ENCODE measurements at places on chromosomes 2 and 18.

- DNase-seq = peak; percentile 87
Observed at GRCh38 chr2:154133823-154134222, 262.1 kb downstream of the GALNT13 start.

DNA sequence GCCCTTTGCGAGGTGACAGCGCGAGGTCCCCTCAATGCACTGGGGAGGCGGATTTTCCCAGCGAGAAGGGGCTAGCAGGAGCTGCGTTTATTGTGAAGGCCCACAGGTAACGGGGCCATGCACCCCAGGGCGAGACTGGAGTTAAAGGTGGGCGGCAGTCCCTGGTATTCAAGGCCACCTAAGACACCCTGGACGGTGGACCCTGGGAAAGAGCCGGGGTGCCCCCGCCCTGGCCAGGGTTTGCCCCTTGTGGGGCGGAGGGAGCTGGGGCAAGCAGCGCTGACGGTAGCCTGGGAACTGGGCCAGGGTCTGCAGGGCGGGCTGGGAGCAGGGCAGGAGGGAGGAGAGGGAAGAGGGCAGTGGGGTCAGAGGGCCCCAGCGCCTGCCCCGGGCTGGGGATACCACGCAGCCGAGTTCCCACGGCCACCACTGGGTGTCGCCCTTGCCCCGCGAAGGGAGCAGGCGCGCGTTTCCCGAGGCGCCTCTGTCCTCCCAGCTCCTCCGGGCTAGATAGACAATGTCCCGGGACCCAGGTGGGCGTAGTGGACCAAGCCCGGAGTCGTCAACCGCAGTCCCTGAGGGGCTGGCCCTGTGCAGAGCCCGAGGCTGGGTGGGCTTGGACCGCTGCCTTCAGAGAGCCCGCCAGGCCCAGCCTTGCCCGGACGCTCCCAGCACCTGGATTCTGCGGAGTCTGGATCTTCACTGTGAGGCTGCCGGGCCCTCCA lies 80.2 kb downstream of the SMAD4 start:
- DNase-seq = peak; percentile 33

GRCh38 chr2:225282858-225283710 lies 116.4 kb upstream of the NYAP2 start:
- peak; percentile 40 for DNase-seq

- peak; percentile 62 for DNase-seq
Observed at GRCh38 chr2:48415836-48416515, 114.0 kb upstream of the STON1 start.

DNA sequence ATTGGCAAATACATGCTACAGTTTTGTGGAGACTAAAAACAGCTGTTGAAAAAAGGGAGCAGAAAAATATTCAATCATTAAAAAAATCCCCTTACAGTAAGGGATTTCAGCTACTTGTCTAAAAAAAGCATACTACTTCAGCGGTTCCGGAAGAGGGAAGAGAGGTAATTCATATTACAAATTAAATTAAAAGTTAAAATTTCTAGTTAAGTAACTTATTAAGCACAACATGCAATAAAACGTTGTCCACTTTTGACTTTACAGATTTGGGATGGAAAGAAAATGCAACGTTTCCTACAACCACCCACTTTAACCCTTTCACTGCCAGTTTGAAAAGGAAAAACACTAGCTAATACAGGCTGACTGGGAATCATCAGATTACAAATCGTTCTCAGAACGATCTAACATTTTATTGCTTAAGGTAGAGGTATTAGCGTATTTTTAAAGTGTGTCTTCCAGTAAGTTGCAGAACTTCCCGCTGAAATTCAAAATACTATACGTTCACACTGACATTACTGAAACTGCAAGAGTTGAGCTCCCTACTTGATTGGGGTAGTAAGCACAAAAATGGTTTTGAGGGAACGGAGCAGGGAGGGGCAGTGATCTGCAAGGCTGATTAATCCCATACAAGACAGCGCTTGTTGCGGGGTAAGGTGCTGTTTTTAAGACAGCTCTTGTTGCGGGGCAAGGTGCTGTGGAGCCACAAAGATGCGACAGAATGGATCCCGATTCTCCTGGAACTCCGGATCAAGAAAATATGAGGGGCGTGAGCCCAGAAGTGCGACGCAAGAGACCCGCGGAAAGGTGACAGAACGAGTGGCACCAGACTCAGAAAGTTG lies 743 bp downstream of the HADHA start:
- peak; percentile 53 for DNase-seq

DNA sequence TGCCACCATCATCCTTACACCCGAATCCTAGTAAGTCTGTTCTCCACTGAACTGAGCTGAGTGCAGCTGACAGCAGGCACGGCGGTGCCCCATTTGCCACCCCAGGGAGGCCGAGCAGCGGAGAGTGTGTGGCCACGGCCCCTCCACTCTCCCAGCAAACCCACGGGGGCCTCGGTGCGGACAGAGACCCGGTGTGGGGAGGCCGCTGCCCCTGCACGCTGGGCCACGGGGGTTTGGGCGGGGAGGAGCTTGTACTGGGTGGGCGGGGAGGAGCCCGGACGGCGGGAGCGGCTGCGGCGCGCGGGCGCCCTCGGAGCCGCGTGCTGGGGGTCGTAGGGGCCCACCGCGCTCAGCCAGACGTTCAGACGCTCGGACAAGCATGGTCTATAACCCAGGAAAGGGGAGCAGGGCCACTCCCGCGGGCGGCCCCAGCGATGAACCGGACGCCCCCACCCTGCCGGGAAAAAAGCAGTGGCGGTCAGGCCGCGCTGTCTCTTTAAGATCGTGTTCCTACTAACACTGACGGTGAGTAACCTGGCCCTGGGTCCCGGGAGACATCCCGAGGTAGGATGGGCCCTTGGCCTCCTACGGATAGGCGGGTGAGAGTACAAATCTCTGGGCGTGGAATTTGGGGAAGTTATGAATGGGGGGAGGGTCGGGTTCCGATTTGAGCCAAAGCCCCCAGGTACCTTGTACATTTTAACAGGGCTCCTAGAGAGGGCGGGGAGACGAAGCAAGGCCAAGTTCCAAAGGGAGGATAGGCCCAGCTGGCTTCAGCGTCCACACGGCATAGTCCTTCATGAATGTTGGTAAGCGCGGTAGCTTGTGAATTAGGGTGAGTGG lies at the start of gene ITPRIPL1:
TSS of gene ITPRIPL1 (plus strand) at position 277 of the 843 bp plus-strand sequence. CDS start at position 800, 523 bp downstream.
- no peak for DNase-seq

DNA sequence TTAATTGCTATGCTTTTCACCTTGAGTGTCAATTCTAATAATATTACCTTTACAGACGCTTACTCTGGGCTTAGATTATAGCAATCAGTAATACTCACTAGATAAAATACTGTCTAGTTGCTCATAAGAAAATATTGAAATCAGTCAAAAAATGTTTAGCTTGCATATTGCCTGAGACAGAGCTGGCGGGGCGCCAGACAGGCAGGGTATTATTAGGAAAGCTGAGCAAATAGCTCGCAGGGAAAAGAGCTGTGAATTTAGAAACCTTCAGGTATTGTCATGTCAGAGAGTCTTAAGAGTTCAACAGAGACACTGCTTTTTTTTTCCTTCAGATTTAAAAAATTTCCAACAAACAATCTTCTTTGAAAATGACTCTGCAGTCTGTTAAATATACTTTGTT lies 118.4 kb downstream of the MEIS1 start:
- DNase-seq = no peak

DNA sequence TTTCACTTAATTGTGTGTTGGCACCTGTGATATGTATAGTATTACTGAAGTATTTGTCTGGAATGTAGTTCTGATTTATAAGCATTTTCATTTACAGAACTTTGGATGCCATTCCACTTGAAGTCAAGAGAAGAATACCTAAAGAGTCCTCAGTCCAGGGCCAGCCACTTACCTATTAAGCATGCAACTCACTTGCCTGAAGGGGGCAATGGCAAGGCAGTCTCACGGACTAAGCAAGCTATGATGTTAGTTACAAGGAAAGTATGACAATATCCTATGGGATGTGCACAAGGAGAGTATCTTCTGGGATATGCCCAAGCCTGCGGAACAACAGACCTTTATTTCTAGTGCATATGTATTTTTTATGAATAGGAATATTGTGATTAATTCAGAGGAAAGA lies 369.4 kb upstream of the GCFC2 start:
- no peak for DNase-seq

GRCh38 chr18:54812885-54813284 lies 15.4 kb upstream of the RAB27B start:
- no peak for DNase-seq

- DNase-seq = no peak
Observed at GRCh38 chr18:72867746-72868584, at the start of gene NETO1. Gene NETO1 (minus strand): TSS chr18:72867987. CDS start chr18:72867291, 696 bp downstream.

DNA sequence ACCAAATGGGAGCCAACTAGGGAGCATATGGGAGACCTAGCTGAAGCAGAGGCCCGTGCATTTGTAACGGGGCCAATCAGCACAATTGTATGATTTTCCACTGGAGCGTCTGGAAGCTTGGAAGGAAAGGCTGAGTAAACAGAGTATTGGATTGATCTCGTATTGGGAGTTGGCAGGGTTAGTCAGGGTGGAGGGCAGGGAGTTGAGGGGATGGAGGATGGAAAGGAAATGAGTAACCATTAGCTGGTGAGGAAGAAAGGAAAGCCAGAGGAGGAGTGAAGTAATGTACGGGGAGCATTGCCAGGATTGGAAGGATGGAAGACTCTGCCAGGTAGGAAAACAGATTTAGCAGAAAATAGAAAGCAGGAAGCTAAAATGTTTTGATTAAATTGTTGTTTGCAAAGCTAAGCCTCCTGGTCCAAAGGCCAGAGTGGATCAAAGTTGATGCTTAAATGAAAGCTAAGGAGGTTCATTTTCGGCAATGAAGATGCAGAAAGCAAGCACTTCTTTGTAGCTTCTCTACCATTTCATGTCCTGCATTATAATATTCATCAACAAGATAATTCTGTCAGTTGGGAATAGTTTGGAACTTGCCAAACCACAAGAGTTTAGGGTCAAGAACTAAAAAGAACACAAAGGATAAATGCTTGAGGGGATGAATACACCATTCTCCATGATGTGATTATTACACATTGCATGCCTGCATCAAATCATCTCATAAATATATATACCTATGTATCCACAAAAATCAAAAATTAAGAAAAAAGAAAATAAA lies 75.6 kb upstream of the TTN start:
- DNase-seq = peak; percentile 69
